Central memory CD4-positive, alpha-beta T cell (primary cell): ENCODE measurements at places on chromosomes 3 and 15.

- no peak for DNase-seq
Observed at GRCh38 chr3:10646531-10647335, 141.3 kb upstream of the ATP2B2 start.

DNA sequence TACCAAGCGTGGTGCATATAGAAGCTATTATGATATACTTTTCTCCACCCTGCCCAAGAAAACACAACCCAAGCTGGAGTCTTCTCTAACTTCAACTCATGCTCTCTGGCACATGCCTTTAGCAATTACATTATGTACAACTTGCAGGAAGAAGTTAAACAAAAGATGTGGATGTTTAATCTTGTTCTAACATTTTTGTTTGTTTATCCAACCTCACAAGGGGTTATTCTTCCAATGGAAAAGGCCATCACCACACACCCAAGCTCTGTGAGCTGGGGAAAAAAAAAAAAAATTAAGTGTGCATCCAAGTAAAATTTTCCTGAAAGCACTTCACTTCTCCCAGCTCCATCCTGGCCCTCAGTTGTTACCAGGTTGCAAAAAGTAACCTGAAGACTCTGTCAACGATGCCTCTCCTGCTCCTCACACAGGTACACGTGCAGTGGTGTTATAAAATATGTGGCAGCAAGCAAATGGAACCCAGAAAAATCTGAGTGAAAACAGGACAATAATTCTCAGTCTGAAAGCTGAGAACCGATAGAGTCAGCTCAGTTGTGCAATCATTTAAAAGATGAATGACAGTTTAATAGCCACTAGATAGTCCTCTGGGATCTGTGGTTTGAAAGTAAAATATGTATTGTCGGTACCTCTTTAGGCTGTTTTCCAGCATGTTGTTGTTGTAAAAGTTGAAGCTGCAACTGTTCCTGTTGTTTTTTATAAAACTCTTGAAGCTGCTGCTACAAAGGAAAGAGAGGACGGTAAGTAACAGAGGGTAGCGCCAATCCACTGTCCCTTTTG is 531.4 kb downstream of the FOXP1 start:
- DNase-seq, result no peak

- DNase-seq, result no peak
Observed at GRCh38 chr3:2898591-2899353, 211.4 kb downstream of the IL5RA start.

- no peak for DNase-seq
Observed at GRCh38 chr3:72567474-72567873, 280.8 kb downstream of the SHQ1 start.

DNA sequence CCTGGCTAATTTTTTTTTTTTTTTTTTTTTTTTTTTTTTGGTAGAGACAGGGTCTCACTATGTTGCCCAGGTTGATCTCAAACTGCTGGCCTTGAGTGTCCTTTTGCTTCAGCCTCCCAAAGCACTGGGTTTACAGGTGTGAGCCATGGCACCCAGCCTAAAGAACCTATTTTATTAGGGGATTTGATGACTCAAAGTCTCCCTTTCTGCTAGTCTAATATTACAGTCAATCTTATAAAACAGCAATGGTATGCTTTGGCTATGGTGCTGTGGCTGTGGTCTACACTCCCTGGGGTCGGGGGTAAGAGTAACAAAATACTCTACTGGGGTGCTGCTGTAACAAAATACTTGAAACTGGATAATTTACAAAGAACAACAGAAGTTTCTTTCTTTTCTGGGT is 44.8 kb downstream of the ZNF589 start:
- DNase-seq, result no peak

GRCh38 chr15:62066663-62067447 is at the start of gene C2CD4A:
Gene C2CD4A (plus strand): TSS chr15:62066977. CDS start chr15:62067614, 637 bp downstream.
- peak; percentile 48 for DNase-seq

GRCh38 chr3:12372741-12373280 is 83.9 kb downstream of the PPARG start:
- no peak for DNase-seq

DNA sequence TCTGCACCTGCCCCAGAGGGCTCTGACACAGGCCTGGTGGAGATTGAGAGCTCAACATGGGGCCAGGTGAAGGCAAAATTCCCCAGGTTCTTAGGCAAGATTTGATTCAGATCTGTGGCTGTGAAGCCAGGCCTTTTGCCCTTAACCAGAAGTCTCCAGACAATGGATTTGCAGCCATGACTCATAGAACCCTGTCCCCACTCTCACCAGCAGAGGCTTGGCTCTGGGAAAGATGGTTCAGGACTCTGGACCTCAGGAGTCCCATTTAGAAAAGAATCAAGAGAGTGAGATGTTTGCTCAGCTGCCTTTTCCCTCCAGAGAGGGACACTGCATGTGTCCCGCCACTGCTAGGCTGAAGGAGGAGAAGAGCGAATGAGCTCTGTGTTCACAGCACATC is 361.4 kb upstream of the ICE2 start:
- no peak for DNase-seq

DNA sequence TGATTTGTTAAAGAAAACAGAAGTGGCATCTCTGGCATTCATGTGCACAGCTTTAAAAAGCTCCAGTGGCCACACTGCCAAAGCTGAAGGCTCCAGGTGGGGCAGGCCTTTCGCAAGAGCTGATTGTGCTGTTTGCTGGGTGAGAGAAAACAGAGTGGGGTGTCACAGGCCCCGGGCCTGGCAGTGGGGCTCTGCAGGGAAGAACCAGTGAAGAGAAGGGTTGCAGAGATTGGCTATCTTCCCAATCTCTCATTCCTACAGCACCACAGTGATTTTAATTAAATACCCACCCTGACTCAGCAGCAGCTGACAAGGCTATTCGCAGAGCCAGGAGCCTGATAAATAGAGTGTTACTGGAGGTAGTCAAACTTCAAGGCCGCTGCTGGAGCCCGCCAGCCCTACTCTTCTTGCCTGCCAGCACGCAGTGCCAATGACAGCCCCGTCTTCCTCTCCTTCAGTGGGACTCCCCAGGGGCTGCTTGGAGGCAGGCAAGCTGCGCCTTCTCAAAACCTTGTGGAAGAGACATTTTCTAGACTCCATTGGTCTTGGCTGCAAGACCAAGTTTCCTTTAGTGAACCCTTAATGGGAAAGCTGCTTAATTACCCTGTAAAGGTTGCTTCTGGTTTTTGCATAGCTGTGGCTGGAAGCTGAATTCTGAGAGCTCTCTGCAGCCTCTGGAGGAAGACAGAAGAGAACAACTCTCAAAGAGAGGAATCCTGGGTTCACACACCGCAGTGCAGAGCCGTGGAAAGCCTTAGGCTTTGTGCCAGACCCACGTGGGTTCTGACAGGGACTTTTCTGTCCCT is 225.8 kb upstream of the SLCO3A1 start:
- DNase-seq, result no peak

GRCh38 chr15:48565560-48566482 is 79.7 kb downstream of the FBN1 start:
- no peak for DNase-seq

DNA sequence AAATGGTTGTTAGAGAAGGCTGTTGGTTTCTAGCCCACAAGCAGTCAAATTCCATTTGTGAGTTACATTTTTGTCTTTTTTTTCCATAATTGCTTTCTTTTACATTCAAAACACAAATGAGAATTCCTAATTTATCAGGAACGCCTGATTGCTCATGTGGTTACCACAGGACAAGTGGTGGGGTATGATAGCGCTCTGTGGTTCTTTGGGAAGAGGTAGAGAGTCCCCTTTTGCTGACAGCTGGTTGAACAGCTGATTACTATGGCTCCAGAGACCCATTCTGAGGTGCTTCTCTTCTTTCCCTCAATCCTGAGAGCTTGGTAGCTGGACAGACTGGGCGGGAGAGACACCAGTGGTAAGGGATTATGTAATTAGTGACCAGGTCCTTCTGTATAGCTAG is 24.4 kb downstream of the CNOT10 start:
- DNase-seq, result no peak

- no peak for DNase-seq
Observed at GRCh38 chr3:124663690-124664089, 66.6 kb upstream of the UMPS start.

DNA sequence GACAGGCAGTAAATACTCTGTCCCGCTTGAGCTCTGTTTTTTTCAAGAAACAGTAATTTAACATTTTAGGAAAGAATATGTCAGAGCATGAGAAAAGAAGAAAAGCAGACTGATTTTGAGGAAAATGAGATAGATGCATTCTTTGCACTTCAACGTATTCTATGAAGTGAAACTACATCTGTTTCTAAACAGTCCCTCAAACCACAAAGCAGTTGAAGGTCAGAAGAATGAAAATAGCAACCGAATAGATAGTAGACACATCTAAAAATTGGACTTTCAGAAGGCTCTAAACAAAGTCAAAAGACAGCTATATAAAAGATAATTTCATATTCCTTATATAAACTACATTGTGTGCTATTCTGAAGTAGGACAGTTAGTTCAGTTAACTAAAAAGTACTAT is 172.6 kb upstream of the LRRC3B start:
- DNase-seq, result no peak

DNA sequence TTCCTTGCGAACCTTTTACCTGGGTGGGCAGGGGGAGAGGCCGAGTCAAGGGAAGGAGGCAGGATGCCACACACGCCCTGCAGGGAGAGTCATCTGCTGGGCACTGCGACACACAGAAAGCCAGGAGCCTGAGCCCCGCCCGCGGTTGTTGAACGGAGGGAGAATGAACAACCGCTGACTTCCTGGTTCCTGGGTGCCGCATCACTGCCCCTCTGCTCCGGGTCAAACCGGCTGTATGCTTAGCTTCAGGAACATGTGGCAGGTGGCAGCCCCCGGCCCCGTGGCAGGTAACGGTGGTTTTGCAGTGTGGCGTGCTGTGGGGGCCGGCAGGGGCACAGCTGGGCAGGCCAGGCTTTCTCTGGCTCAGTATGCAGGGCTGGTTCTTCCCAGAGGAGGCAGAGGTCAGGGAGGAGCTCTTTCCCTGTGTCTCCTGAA is 33.4 kb downstream of the APBA2 start:
- no peak for DNase-seq

- DNase-seq, result no peak
Observed at GRCh38 chr3:1288805-1289494, 196.1 kb downstream of the CNTN6 start.

DNA sequence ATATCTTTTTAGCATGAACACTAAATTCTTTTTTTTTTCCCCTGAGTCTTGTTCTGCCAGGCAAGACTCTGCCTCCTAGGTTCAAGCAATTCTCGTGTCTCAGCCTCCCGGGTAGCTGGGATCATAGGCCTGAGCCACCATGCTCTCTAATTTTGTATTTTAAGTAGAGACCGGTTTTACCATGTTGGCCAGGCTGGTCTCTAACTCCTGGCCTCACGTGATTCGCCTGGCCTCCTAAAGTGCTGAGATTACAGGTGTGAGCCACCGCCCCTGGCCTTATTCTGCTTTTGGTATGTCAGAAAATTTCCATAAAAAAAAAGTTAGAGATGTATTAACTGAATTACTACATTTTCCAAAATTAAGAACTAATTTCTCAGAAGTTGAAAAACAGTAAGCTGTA is 14.3 kb downstream of the RAB11A start:
- DNase-seq, result no peak
